Activated naive CD4-positive, alpha-beta T cell (primary cell): ENCODE measurements at places on chromosomes 5 and 9.

DNA sequence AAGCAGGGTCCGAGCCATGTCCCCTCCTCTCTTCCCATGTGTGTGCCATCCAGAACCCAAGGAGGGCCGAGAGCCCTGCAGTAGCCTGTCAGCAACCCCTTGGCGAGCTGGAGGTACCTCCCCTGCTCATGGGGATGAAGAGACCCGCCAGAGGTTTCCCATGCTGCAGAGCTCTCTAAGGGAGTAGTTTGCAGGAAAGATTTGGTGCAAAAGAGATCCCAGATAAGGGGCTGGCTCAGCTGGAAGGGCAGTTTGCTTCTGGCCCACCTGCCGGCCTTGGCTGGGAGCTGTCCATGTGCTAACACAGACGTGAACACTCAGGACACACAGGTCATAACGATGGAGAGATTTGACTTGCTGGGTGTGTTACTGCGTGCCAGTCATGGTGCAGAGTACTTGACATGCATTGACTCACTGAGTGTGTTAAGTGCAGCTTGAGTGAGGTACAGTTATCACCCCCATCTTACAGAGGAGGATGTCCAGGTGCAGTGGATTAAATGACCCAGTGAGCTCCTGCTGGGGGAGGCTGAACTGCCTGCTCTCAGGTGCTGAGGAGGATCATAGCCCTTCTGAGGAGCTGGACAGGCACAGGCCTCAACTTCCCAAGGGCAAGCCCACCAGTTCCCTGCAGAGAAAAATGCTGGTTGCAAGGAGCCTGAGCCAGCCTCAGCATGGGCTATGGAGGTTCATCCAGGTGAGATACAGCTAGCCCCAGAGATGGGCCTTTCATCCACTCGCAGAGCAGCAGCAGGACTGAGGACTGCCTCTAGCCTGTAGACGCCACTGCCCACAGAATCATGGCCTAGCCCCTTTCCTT lies 6.3 kb upstream of the SLC25A48 start:
- no peak for DNase-seq

DNA sequence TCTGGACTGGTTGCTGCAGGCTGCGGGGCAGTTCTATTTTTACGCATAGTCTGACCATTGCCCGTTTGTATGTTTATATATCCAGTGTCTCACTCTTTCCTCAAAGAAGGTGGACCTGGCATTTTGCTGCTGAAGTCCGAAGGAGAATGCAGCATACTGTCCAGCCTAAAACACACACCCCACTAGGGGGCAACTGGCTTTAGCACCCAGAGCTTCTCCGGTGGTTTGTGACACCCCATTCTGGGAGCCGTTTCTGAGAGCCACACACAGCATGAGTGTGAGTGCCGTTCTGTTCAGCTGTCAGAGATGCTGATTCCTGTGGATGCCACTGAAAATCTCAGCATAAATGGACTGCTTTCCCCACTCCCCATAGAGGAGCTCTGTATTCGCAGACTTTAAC lies 290.5 kb upstream of the TAS2R1 start:
- DNase-seq = no peak

- no peak for DNase-seq
Observed at GRCh38 chr5:113735751-113736150, 222.3 kb downstream of the YTHDC2 start.

DNA sequence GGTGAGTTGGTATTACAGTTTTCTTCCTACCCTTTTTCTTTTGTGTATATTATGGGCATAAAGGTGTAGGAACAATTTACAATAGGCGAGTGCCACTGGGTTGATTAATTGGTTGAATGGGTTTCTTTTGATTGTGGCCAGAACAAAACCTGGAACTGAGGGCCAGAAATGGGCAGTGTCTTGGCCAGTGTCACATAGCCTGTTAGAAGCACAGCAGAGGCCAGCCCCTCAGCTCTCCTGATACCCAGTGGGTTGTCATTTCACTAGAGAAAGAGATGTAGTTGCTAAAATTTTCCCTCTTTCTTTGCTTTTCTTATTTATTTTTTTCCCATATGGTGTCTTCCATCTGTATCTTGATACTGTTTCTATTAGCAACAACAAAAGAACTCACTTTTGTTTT lies 38.8 kb upstream of the SEMA6A start:
- DNase-seq = no peak

GRCh38 chr5:41253109-41253508 lies 39.8 kb upstream of the C6 start:
- no peak for DNase-seq

- no peak for DNase-seq
Observed at GRCh38 chr9:431701-432100, 217.0 kb downstream of the DOCK8 start.

GRCh38 chr9:93699650-93700049 lies 123.3 kb downstream of the PHF2 start:
- no peak for DNase-seq

DNA sequence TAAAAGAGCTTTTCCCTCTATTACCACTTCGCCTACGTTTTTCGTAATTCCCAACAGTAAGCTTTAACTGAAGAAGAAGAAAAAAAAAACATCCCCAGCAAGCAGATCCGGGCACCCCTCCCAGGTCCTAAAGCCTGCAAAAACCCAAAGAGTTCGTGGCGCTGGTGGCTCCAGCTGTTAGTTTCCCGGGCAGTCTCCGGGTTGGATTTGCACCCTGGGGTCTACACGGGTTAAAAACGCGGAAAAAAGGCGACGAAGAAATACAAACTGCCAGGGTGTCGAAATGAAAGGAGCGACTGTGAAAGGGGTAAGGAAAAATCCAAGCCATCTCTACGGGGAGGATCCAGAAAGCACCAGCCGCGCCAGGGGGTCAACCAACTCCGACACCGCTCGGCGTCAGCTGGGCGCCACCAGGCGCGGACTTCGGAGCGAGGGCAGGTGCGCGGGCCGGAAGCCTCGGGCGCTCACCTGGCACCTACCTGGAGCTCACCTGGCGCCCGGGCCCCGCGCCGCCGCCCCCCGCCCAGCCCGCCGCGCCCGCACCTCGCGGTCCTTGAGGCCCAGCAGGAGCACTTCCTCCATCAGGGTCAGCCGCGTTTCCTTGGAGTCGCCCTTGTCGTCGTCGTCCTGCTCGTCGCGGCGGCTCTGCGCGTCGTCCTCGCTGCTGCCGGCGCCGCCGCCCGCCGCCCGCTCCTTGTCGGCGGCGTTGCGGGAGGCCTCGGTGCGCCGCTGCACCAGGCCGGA lies 680 bp downstream of the GOLPH3 start:
- no peak for DNase-seq

- DNase-seq = no peak
Observed at GRCh38 chr5:97243353-97243752, 60.3 kb upstream of the RIOK2 start.

GRCh38 chr5:127425868-127426267 lies 91.6 kb upstream of the PRRC1 start:
- DNase-seq = no peak

GRCh38 chr9:109707355-109707754 lies 72.6 kb upstream of the PALM2AKAP2 start:
- no peak for DNase-seq

DNA sequence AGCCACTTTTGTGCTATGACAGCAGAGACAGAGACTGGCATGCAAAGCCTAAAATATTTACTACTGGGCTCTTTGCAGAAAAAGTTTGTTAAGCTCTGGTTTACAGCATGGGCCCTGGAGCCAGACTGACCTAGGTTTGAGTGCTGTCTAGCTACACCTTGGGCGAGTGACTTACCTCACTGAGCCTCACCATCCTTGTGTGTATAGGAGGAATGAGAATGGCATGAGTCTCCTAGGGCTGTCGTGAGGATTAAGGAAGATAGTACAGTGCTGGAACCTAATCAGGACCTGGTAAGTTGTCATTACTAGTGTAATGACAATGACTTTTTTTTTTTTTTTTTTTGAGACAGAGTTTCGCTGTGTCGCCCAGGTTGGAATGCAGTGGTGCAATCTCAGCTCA lies 65.2 kb downstream of the MSX2 start:
- DNase-seq = no peak

- no peak for DNase-seq
Observed at GRCh38 chr9:81526587-81526986, 162.8 kb downstream of the TLE1 start.

GRCh38 chr5:105195765-105196164 lies 1633.2 kb upstream of the NUDT12 start:
- no peak for DNase-seq

DNA sequence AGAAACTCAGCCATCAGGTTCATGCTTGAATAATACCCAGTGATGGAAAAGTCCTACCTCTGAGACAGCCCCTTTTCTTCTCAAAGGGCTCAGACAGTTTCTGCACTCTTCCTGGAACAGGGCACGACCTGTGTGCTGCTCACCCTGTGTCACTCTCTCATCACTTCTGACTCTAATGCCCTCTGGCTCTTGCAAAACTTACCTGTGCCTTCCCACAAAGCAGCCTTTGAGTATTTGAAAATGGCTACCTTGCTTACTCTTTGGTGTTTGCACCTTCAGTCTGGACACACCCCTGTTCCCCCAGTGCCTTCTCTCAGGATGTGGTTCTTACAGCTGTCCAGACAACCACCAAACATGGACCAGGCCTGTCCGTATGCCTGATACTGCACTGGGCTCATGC lies 171.4 kb downstream of the GRIA1 start:
- no peak for DNase-seq

GRCh38 chr5:87074934-87075541 lies 192.6 kb upstream of the RASA1 start:
- DNase-seq = no peak

GRCh38 chr5:77400645-77401044 lies 91.5 kb downstream of the WDR41 start:
- DNase-seq = no peak

DNA sequence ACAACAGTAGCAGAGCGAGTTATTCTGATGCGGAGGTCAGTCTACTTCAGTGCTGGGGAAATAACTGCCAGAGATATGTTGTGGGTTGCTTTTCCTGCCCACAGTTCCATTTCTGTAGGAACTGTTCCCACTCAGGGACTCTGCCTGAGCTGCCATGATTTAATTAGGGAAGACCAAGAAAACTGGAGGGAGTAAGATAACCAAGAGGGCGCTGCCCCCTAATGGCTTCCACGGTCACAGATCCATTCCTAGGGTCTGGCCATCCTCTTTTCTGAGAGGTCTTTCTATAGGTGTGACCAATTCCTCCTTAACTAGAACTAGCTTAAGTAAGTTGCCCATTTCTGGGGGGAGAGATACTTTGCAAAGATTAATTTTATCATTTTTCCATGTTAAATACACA lies 125.9 kb downstream of the APBA1 start:
- DNase-seq = no peak

DNA sequence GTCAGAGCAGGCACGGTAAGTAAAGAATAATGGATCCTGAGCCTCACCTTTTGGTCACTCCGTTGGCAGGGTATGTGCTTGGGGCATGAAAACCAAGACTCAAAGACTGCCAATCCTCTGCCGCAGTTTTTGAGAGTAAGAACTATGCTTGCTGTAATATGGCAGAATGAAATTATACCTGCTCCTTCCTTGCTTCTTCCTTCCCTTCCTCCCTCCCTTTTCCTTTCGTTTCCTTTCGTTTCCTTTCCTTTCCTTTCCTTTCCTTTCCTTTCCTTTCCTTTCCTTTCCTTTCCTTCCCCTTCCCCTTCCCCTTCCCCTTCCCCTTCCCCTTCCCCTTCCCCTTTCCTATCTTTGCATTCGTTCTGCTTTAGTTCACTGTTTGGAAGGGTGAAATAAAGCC lies 43.9 kb downstream of the SH3GL2 start:
- no peak for DNase-seq

- DNase-seq = no peak
Observed at GRCh38 chr5:44951371-44951770, 142.6 kb downstream of the MRPS30 start.

DNA sequence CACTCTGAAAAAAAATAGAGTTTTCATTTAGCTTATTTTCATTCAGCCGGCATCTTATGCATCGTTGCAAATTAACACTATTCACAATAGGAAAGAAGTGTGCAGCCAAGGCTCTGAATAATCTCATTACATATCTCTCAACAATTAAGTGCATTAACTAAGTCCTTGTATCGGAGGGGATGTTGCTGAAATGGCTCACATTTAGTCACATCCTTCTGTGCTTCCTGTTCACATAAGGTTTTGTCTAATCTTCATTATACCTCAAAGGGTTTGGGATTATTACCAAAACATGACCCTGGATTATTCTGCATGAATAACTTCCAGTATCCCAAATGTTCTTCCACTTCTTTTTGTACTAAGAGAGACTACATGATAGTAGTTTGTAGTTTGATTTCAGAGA lies 278.0 kb upstream of the GRIA1 start:
- DNase-seq = no peak

GRCh38 chr9:97985058-97985861 lies 2.1 kb downstream of the ANP32B start:
- DNase-seq = peak; percentile 37

GRCh38 chr5:170059221-170059620 lies 46.5 kb upstream of the FOXI1 start:
- no peak for DNase-seq

DNA sequence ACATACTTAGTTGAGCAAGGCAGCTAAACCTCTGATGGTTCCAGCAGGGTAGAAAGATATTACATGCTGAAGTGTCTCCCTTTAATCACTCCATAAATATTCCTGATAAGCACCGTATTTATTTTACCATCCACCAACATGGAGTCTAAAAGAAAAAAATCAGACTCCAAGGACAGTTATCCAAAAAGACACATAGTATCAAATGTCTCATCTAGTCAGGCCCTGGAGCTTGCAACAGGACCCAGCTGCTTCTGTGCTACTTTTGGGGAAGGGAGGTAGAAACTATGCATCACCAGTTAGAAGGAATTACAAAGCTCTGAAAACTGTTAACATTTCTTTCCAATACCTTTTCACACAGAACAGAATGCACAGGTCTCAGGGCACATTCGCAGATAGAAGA lies 88.1 kb downstream of the S1PR3 start:
- no peak for DNase-seq

DNA sequence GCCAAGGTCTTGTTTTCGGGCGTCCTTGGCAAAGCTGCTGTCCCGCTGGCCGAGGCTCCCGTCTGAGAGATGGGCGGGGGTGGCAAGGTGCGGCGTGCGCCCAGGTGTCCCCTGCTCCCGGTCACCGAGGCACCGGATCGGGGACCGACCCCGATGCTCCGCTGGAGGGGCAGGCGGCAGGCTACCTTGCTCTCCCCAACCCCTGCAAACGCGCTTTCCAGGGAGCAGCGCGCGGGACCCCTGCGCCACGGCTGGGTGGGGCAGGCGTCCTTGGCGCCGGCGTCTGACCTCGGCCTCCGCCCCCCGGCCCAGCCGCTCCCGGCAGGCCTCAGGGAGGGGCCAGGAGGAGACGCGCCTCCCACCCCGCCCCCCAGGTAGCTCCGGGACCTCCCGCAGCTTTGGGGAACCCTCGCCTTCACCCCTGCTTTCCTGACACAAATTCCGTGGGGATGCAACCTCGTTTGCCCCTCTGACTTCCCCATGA lies 551 bp downstream of the N4BP3 start:
- no peak for DNase-seq

DNA sequence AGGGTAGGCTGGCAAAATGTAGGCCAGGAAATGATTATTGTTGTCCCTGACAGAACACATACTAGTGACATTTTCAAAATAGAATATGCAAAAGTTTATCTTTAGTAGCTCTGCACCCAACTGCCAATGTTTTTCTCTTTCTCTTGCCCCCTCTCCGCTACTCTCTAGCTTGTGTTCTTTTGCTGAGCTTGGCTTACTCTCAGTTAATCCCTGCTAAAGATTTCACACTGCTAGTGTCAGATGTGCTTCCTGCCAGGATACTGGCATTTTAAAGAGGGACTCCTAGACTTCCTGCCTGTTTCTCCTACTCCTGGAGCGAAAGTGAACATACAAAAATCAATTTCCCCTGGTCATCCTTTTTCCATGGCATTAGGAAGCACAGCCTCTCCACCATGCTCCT lies 260.5 kb downstream of the ARRDC3 start:
- no peak for DNase-seq

GRCh38 chr5:107451028-107451427 lies 219.7 kb downstream of the EFNA5 start:
- DNase-seq = no peak
